ENCODE measurements at places on chromosomes 5 and 9.
A peak's percentile ranks its signal among the peaks of the same experiment; 100 is the strongest.

GRCh38 chr9:93235300-93235960, 51.5 kb downstream of the WNK2 start:
- DNase-seq = peak; percentile 63

GRCh38 chr5:129820-130219, 37.9 kb downstream of the PLEKHG4B start:
- DNase-seq = no peak

DNA sequence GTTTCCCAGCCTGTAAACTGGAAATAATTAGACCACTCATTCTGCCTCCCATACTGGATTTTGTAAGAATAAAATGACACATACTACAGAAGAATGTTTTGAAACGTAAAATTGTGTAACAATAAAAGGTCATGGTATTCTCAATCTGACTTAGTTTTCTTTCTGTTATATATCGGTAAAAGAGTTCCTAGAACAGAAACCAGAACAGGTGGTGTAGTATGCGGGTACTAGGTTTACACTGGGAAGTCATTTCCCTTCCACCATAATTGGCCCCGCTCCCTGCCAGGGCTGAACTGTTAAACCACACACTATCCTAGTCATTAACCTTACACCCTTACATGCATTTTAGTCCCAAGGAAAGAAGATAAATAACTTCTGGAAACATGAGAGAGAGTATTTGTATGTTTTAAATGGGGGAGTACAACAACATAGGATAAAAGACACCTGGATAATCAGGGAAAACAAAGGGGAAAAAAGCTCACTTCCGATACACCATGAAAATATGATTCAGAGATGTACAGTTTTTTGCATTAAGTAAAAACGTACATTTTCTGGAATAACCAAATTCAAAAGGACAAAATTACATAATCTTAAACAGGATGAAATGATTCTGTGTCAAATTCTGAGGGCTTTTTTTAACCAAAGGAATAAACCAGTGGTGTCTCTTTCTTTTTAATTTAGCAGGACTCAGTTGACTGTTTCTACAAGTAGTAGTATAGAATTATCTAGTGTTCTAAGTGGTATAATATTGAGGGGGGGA, 199.7 kb downstream of the GLIS3 start:
- DNase-seq = peak; percentile 34

DNA sequence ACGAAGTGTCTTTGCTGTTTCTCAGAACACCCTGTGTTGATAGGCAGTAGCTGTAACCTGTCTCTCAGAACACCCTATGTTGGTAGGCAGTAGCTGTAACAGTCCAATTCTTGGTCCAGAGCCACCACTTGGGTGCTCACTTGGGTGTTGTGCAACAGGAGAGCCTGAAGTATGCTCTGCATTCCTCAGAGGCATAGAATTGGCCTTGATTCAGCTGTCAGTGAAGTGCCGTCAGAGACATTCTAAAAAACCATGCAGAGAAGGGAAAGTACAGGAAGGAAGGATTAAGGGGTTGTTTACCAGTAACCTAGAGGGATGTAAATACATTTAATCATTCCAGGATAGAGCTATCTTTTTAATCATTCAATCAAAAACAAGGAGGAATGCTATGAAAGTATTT, 231.2 kb downstream of the ARRDC3 start:
- DNase-seq = no peak

DNA sequence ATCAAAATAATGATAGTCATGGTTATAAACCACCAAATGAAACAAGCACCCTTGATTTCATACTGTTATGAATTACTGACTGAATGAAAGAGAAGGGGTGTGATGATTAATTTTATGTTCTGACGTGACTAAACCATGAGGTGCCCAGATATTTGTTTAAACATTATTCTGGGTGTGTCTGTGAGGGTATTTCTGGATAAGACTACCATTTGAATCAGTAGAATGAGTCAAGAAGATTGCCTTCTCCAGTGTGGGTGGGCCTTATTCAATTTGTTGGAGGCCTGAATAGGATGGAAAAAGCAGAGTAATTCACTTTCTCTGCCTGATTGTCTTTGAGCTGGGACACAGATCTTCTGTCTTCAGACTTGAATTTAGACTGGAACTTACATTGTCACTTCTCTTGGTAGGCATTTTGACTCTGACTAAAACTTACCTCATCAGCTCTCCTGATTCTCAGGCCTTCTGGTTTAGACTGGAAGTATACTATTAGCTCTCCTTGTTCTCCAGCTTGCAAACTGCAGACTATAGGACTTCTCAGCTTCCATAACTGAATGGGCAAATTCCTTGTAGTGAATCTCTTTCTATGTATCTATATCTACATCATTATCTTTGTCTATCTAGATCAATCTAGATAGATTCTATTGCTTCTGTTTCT, 321.9 kb upstream of the TARS1 start:
- DNase-seq = no peak
